Ovary (tissue), 10 donors: ENCODE measurements at places on chromosomes 7 and 10. TPM values are rescaled to one million over a fixed set of nuclear protein-coding genes. Genes with fewer than 3 reads are reported as not detected.
A peak's percentile ranks its signal among the peaks of the same experiment; 100 is the strongest.

DNA sequence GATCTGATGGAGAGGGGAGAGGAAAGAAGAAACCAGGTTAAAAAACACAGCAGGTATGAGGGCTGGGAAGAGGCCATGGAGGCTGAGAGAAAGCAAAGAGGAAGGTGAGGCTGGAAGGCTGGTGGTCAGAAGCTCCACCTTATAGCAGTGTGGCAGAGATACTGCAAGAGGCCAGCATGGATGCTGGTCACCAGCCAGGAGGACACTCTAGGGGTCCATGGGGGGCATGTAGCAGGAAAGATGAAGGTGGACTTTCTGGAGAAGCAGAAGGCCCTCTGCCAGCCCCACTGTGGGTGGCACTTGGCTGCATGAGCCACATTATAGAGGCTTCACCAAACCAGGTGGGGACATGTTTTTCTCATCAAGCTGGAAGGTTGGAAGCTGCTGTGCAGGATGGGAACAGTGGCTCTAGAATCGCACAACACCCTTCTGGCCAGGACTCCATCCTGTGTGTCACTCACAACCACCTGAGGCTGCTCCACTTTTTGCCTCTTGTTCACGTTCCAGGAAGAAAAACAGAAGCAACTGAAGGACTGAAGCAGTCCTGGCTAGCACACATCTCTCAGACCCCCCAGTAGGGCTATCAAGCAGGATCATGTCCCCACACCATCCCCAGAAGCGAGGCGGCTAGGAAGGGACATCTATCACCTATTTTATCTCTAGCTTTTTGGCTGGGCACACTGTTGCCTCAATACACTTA is 587.5 kb upstream of the MGMT start:
- H3K4me1 ChIP-seq, result no peaks in the 10 kb centered on the region
- no peaks in the 10 kb centered on the region for H3K36me3 ChIP-seq
- H3K4me3 ChIP-seq, result no peak overlapping the region
- H3K27me3 ChIP-seq, result no peaks in the 10 kb centered on the region
- no peak overlapping the region for H3K27ac ChIP-seq

GRCh38 chr10:4361581-4361980 is 464.4 kb upstream of the AKR1E2 start:
- H3K4me3 ChIP-seq, result no peak overlapping the region
- H3K4me1 ChIP-seq, result no peaks in the 10 kb centered on the region
- no peak for DNase-seq
- H3K27ac ChIP-seq, result no peak overlapping the region
- no peaks in the 10 kb centered on the region for H3K27me3 ChIP-seq

GRCh38 chr7:155954550-155955366 is 142.5 kb upstream of the SHH start:
- no peaks in the 10 kb centered on the region for H3K36me3 ChIP-seq
- H3K4me1 ChIP-seq, result no peaks in the 10 kb centered on the region
- no peak for DNase-seq
- H3K4me3 ChIP-seq, result no peak overlapping the region

GRCh38 chr7:158113321-158114025 is 474.1 kb downstream of the PTPRN2 start:
- H3K36me3 ChIP-seq, result no peaks in the 10 kb centered on the region
- DNase-seq, result no peak
- H3K4me1 ChIP-seq, result no peaks in the 10 kb centered on the region
- no peaks in the 10 kb centered on the region for H3K27me3 ChIP-seq
- no peak overlapping the region for H3K4me3 ChIP-seq
- H3K27ac ChIP-seq, result no peak overlapping the region

DNA sequence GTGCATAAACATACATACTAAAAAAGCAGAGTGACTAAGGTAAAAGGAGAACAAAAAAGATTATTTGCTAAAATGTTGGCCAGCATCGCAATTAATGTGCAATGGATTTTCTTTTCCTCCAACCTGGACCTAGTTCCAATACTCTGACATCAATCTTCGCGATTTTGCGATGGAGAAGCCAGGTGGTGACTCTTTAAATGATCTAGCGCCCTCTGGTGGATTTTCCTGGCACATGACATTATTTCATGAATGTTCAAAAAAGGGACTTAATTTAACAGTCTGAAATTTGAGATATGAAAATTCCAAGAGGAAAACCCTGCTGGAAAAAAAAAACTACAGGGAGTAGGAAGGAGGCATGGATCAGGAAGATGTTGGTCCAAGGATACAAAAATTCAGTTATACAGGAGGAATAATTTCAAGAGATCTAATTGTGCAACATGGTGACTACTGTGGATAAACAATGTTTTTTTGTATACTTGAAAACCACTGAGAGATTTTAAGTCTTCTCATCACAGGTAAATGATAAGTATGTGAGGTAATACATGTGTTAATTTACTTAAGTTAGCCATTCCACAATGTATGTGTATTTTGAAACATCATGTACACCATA is 4.3 kb upstream of the KCNMA1 start:
- no peaks in the 10 kb centered on the region for H3K36me3 ChIP-seq
- peaks cover 3% of the 10 kb centered on the region for H3K4me1 ChIP-seq
- no peaks in the 10 kb centered on the region for H3K27me3 ChIP-seq
- DNase-seq, result peak; percentile 72
- H3K27ac ChIP-seq, result no peak overlapping the region

DNA sequence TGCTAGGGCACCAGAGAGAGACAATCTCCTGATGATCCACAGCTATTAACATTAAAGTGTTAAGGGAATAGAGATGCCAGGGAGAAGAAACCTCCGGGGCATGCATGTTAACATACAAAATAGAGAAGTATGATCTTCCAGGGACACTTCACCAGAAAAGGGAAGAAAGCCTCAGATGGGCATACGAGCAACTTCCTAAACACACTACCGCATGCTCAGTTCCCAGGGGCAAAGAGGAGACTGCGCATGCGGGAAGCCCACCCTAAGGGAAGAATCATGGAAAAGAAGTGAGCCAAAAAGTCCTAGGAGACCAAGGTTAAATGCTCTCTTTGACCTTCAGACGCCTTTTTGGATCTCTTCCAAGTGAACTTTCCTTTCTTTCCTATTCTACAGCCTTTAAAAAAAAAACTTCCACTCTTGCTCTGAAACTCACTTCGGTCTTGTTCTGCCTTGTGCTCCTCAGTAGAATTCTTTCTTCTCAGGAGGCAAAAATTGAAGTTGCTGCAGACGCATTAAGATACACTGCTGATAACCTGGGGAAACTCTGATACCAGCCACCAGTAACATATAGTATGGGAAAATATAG is 1211.3 kb downstream of the REEP3 start:
- no peak overlapping the region for H3K27ac ChIP-seq
- H3K27me3 ChIP-seq, result no peaks in the 10 kb centered on the region
- H3K4me1 ChIP-seq, result no peaks in the 10 kb centered on the region
- no peaks in the 10 kb centered on the region for H3K36me3 ChIP-seq
- H3K4me3 ChIP-seq, result no peak overlapping the region
- no peak for DNase-seq

GRCh38 chr10:28592953-28593352 is 60.0 kb downstream of the WAC start:
- H3K36me3 ChIP-seq, result no peaks in the 10 kb centered on the region
- H3K27me3 ChIP-seq, result no peaks in the 10 kb centered on the region
- no peak overlapping the region for H3K4me3 ChIP-seq
- H3K27ac ChIP-seq, result no peak overlapping the region
- DNase-seq, result no peak

DNA sequence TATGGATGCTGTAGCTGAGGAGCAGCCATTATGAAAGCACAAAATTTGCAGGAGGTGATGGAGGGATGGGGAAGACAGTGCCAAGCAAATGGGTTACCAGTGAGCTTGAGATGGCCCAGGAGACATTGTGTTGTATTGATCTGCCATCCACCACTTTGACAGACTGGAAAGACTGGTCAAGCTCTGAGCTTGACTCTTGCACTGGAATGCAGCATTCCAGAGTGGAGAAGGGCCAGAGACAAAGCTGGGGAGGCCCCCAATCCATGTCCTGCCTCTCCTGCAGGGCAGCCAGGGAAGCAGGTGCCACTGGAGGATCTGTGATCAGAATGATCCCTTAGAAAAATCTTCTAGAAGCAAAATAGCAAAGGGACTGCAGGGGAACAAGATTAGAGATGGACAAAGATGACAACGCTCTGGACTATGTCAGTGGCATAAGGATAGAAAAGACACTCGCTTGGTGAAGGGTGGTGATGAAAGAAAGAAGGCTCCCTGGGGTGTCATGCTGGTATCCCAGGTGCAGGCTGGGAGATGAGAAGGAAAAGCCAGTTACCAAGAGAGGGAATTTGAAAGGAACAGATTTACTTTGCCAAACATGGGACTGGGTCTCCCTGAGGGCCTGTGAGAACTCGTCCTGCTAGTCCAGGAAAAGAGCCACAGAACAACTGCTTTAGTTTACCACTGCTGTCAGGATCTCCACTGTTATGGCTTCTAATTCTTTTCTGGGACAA is 5.0 kb downstream of the GSDME start:
- H3K27ac ChIP-seq, result no peak overlapping the region
- no peak overlapping the region for H3K4me3 ChIP-seq
- no peaks in the 10 kb centered on the region for H3K4me1 ChIP-seq
- no peaks in the 10 kb centered on the region for H3K36me3 ChIP-seq
- no peaks in the 10 kb centered on the region for H3K27me3 ChIP-seq

DNA sequence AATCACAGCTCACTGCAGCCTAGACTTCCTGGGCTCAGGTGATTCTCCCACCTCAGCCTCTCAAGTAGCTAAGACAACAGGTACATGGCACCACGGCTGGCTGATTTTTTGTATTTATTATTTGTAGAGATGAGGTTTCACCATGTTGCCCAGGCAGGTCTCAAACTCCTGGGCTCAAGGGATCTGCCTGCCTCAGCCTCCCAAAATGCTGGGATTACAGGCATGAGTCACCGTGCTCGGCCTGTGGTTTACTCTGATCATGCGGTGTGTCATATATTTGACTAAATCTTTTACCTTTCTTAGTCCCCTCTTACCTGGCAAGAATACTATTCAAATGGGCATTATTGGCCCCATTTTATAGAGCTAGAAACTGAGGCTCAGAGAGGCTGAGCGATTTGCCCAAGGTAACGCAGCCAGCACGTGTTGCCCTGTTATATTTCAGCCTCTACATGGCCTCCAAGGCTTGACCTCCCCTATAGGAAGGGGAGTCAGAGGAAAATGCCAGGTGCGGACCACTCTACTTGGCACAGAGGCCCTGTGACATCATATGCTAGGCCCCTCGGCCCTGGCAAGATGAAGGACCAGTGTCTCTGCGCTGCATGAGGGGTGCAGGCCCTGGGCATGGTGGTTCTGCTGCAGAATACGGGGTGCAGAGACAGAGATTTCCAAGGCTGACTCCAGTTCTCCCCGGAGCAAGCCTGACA is 8.2 kb downstream of the ZCCHC24 start:
- no peaks in the 10 kb centered on the region for H3K36me3 ChIP-seq
- H3K4me1 ChIP-seq, result peaks cover 63% of the 10 kb centered on the region
- H3K27me3 ChIP-seq, result no peaks in the 10 kb centered on the region
- no peak overlapping the region for H3K4me3 ChIP-seq
- peak overlapping the region; percentile 88 for H3K27ac ChIP-seq
- peak; percentile 19 for DNase-seq

DNA sequence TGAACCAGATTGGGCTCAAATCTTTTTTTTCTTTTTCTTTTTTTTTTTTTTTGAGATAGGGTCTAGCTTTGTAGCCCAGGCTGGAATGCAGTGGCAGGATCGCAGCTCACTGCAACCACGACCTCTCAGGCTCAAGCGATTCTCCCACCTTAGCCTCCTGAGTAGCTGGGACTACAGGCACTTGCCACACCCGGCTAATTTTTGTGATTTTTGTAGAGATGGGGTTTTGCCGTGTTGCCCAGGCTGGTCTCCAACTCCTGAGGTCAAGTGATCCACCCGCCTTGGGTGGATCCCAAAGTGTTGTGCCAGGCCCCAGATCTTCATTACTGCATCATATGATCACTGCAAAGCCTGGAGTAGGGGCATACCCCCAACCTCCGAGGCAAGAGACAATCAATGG is 2.8 kb downstream of the DNAJC30 start:
- H3K4me1 ChIP-seq, result peaks cover 17% of the 10 kb centered on the region
- no peak for DNase-seq
- H3K4me3 ChIP-seq, result no peak overlapping the region
- no peaks in the 10 kb centered on the region for H3K27me3 ChIP-seq

DNA sequence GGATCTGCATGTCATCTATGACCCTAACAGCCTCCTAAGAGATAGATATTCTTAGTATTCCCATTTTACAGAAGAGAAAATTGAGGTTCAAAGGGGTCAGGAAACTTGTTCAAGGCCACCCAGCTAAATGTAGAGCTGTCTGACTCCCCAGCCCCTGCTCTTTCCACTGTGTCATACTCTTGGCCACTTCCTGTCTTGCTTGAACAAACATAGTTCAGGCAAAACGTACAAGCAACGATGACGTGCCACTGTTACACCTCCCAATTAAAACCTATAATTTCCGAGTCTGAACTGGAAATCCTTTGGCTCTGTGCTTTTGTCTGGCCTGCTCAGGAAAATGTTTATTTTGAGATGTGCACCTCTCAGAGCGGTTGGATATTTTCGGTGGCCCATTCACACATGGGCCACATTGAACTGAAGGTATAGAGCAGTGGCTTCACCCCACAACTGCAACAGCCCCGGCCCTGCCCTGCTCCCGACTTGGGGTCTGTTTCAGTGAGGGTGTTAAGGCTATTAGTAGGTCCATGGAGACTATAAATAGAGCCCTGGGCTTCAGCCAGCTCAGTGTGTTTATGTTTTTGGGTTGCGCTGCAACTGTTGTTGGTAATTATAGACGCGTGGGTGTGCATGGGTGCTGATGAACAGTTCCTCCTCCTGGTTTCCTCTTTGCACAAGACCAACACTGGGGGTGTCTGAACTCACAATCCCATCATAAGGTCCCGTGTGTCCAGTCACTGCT is 172.3 kb upstream of the ADO start:
- H3K4me1 ChIP-seq, result peaks cover 3% of the 10 kb centered on the region
- no peaks in the 10 kb centered on the region for H3K36me3 ChIP-seq
- no peaks in the 10 kb centered on the region for H3K27me3 ChIP-seq
- no peak overlapping the region for H3K4me3 ChIP-seq
- no peak overlapping the region for H3K27ac ChIP-seq

- no peak overlapping the region for H3K27ac ChIP-seq
- no peak for DNase-seq
- H3K27me3 ChIP-seq, result no peaks in the 10 kb centered on the region
- H3K4me1 ChIP-seq, result peaks cover 3% of the 10 kb centered on the region
- H3K4me3 ChIP-seq, result no peak overlapping the region
- no peaks in the 10 kb centered on the region for H3K36me3 ChIP-seq
These were observed 168.1 kb downstream of the ARID5B start for GRCh38 chr10:62069452-62070178.

DNA sequence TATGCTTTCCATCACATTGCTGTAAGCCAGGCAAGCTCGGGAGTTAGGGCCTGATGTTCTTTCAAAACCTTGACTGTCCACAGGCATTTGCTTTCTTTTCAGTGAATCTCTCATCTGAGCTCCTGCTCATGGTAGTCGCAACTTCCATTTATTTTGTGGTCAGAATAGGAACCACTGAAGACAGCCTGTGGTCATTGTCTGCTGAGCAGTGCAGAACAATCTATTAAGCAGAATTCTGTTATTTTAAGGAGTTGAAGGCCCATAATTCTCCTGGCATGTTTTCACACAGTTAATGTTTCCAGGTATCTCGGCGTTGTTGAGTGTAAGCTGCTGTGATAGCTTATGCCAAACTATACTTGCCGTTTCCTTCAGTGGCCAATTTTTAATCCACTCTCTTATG is 491.1 kb upstream of the AKR1E2 start:
- no peak for DNase-seq
- H3K27ac ChIP-seq, result no peak overlapping the region
- H3K27me3 ChIP-seq, result no peaks in the 10 kb centered on the region
- H3K4me3 ChIP-seq, result no peak overlapping the region

GRID1 gene
- total RNA-seq, result 1.3 TPM

POLR2J3 gene
- total RNA-seq, result 18.0 TPM

ACSM6 gene
- total RNA-seq, result not detected

SYT15B gene
- 1.4 TPM for total RNA-seq
